ENCODE measurements at places on chromosomes 2 and 18. TPM values are rescaled to one million over a fixed set of nuclear protein-coding genes. Genes with fewer than 3 reads are reported as not detected.

VPS54 gene
- polyA plus RNA-seq = 53.2 TPM

PSMA8 gene
- not detected for polyA plus RNA-seq

CCL20 gene
- 0.59 TPM for polyA plus RNA-seq

SCYGR6 gene
- polyA plus RNA-seq = not detected

ASB18 gene
- polyA plus RNA-seq = 0.04 TPM

INPP1 gene
- 39.1 TPM for polyA plus RNA-seq

BIN1 gene
- 61.7 TPM for polyA plus RNA-seq

PRKAG3 gene
- polyA plus RNA-seq = 0.18 TPM

NPC1 gene
- polyA plus RNA-seq = 24.3 TPM

CDK15 gene
- polyA plus RNA-seq = 0.24 TPM

FKBP1B gene
- 15.8 TPM for polyA plus RNA-seq

CDH2 gene
- polyA plus RNA-seq = 9.2 TPM

KIF5C gene
- polyA plus RNA-seq = 25.6 TPM

OR6B2 gene
- not detected for polyA plus RNA-seq

REG3G gene
- polyA plus RNA-seq = not detected
